ENCODE measurements at places on chromosomes 5 and 9.

DNA sequence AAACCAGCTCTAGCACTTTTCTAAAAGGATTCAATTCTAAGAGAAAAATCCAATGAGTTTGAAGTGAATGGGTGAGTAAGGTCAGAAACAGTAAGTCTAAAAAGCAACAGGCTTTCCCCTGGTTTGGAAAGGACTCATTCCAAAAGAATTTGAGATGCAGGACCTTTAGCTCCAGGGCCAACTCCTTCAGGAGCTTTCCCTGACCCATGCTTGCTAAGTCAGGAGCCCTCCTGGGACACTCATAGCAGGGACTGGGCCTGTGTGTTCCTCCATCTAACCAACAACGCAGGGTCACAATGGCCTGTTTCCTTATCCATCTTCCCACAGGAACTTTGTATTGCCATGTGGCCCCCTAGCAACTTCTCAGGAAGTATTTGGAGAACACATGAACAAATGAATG, 198.8 kb downstream of the FRMD3 start:
- DNase-seq = no peak

- no peak for DNase-seq
Measured at GRCh38 chr9:83196946-83197345, 134.0 kb upstream of the RASEF start.

DNA sequence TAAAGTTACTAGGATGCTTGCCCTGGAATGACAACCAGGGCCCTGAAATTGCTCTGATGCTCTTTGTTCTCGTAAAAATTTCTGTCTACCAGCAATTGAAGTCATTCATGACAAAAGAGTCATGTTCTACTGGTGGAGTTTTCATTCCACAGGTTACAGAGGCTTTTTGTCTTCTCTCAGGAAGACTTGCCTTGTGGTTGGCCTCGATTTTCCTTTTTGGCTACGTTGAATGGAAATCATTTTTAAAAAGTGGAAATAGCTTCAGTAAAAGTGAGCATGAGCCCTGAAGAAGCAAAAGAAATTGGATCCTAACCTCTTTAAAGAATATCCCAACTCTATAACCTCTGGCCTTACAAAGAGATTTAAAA, 255.2 kb downstream of the AOPEP start:
- no peak for DNase-seq

DNA sequence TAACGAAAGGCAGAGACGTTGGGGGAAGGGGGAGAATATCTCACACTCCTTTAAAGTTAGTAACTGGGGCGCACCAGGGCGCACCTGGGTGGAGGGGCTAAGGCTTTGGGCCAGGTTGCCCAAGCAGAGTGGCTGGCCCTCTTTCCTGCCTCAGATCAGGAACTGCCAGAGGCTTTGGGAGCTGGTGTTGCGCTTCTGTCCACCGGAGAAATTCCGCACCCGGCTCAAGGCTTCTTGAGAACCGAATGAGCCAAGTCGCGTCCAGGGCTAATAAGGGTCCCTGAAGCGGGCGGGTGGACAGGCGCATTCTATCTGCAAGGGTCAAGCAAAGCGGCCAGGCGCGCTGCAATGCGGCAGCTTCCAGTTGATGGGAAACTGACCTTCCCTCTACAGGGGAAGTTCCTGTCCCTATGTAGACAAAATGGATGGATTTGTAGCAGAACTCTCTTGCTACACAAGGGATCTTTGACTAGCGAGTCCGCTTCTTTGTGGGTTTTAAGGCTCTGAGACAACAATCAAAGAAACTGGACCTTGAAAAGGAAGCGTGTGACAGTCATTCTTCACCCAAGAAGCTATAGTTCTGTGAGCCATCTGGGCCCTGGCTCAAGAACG, 5.5 kb downstream of the PAX5 start:
- no peak for DNase-seq

DNA sequence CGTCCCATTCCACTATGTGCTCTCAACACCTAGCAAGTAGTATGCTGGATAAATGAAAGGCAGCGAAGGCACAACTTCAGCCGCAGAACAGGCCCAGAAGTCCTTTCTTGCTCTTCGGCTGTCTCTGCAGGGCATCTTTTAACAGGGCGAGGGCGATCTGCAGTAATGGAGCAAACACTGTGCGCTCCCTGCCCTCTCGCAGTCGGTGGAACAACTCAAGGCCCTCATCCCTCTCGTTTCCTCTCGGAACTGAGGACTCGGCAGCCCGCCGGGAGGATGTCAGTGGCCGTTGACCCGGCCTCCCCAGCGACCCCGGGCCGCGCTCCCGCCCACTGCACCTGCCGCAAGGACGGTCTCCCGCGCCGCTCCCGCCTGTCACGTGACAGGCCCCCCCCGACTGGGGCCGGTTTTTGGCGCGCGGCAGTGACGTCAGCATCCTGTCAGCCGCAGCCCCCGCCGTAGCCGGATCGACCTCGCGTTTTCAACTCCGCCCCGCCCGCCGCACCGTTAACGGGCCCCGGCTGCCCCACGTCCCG, 1.1 kb downstream of the ZNF367 start:
- peak; percentile 90 for DNase-seq

- DNase-seq = no peak
Measured at GRCh38 chr9:98866435-98867102, 59.1 kb downstream of the GALNT12 start.

All from activated CD4-positive, alpha-beta T cell treated with anti-CD3 and anti-CD28 coated beads, Interleukin-2, amount 50 U/mL, for 24 hours (primary cell).